DND-41 (cell line): ENCODE measurements at places on chromosomes 13 and 19.

DNA sequence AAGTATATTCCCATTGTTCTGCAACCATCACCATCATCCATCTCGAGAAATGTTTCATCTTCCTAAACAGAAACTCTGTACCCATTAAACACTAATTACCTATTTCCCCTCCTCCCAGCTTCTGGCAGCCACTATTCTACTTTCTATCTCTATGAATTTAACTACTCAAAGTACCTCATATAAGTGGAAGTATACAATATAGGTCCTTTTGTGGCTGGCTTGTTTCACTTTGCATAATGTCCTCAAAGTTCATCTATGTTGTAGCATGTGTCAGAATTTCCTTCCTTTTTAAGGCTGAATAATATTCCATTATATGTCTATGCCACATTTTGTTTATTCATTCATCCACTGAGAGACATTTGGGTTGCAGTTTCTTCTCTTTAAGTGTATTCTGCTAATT is 159.4 kb downstream of the KCNRG start:
- no peak for DNase-seq

- DNase-seq, result no peak
These were observed 43.4 kb upstream of the AKAP11 start for GRCh38 chr13:42228527-42228926.

- no peak for DNase-seq
These were observed 11.6 kb upstream of the HTR2A start for GRCh38 chr13:46908501-46908900.

DNA sequence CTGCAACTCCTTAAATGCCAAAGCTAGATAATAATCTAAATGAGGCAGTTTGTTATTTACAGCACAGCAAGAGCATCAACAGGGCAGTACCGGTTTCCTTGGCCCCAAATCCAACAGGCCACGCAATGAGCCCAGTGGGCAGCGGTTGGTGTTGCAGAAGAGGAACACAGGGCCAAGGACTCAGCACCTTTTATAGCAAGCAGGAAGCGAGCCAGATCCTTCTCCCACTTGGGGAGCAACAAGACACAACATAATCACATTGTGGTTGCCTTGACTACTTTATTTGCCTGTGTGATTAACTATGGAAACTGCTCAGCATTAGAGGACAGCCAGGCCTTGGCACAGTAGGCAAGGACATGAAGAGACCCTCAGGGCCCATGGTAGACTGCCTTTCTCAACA is 67.1 kb upstream of the HTR2A start:
- DNase-seq, result no peak

GRCh38 chr19:34468409-34468808 is 13.1 kb upstream of the WTIP start:
- no peak for DNase-seq

GRCh38 chr13:27549406-27549981 is 70.8 kb downstream of the LNX2 start:
- DNase-seq, result no peak

DNA sequence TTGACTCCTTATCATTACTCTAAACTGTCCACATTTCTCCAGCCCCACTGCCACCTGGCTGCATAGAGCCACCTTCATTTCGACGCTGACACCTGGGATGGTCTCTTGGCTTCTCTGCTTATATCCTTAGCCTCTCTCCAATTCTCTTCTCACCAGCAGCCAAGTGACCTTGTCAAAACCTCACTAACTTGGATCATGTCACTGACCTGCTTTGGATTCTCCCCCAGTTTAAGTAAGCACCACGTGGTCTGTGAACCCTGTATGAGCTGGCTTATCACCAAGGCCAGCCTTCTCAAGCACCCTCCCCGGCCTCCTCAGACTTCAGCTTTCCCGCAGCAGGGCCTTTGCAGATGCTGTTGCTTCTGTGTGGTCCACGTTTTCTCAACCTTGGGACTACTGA is 12.3 kb upstream of the GGACT start:
- DNase-seq, result no peak

DNA sequence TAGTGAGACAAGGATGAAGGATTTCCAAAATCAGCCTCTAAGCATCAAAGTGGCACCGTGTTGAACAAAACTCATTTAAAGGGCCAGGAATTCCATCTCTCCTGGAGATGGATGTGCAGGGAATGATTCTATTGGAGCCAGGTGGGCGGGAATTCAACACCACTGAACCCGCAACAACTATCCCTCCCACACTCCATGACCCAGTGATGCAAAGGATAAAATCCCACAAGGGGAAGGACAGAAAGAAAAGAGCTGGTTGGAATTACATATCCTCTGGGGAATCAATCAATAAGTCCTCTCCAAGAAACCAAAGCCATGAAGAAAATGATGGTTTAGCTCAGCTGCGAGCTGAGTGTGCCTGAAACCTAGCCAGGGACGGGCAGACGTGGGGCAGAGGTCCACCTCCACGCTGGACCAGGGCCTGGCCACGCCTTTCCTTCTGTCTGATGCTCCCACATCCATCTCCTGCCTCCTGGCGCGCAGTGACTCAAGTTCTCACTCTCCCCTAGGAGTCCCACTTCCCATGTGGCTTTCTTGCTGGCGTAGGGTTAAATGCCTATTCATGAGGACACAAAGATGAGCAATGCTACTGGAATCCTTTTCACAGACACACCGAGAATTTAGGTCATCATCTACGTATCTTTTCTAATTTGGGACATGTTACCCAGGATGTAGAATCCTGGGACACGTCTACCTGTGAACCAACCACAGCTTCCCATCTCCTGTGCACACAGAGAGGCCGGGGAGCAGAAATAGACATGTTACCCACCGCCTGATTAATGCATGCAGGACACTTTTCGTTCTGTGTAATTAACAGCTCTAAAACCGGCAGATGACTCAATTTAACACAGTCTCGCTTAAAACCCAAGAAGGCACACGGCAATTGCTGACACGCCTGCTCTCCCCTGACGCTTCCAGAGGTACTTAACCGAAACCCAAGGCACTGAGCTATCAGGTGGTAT is 48.6 kb downstream of the PEPD start:
- no peak for DNase-seq

- no peak for DNase-seq
These were observed 39.5 kb downstream of the ZSWIM9 start for GRCh38 chr19:48210005-48210404.

- no peak for DNase-seq
These were observed 687 bp upstream of the HRC start for GRCh38 chr19:49155820-49156346.

DNA sequence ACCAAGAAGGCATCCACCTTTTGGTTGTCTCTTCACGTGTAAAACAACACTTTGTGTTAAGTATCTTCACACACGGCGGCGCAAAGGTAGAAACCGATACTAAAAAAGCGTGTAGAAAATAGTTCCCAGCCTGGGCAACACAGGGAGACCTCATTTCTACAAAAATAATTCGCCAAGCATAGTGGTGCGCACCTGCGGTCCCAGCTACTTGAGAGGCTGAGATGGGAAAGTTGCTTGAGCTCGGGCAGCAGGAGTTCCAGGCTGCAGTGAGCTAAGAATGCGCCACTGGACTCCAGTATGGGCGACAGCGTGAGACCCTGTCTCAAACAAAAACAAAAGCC is 573 bp upstream of the ERCC5 start:
- no peak for DNase-seq

DNA sequence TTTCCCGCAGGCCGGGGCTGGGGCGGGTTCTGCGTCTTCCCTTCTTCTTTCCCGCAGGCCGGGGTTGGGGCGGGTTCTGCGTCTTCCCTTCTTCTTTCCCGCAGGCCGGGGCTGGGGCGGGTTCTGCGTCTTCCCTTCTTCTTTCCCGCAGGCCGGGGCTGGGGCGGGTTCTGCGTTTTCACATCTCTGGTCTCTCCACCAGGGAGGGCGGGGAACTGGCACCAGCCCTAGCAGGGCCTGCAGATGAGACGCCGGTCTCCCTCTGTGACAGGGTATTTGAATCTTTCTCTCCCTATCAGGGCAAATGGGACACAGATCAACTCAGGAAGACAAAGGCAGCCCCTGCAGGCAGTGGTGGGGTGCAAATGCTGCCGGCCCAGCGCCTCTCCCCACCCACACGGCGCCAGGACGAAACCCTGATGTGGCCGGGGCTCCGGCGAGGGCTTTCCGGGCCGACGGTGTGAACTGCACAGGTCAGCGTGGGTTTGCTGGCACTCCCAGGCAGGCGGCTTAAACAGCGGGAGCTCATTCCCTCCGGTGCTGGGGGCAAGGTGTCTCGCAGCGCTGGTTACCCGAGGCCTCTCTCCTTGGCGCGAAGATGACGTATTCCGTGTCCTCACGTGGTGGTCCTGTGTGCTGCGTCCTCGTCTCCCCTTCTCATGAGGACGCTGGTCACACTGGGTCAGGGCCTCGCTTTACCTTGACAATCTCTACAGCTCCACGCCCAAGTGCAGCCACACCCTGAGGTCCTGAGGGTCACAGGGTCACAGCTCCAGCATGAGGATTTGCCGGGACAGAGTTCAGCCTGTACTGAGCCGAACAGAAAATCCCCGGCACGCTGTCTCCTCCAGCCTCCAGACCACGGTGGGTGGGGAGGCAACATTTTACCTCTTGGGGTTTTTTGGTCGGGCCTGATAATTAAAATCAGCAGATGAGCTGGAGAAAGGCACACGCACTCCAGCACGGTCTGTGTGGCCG is 717 bp upstream of the C13orf46 start:
- DNase-seq, result no peak
